ENCODE measurements at places on chromosomes 2 and 18.

DNA sequence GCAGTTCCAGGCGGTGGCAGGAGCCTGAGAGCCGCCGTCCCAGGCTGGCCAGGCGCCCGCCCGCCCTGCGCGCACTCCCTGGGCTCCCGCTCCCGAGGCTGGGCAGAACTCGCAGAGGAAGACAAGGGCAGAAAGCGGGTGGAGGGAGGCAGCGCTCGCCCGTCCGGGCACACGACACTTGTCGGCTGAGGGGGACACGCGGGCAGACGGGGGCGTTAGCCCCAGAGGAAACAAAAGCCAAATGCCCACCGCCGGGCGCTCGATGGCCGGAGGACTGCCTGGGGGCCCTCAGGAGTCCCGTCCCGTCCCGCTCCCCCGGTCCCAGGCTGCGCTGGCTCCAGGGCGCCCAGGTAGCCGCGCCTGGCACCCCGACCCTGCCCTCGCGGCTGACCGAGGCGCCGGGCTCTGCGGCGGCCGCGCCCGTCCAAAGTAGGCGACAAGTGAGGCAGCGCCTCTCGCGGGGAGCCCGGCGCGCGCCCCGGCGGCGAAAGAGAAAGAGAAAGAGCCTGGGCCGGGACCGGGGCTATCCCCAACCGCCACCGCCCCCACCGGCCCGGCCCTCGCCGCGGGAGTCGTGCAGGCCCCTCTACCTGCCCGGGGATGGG lies 491 bp downstream of the L3MBTL4 start:
- no peak for DNase-seq

DNA sequence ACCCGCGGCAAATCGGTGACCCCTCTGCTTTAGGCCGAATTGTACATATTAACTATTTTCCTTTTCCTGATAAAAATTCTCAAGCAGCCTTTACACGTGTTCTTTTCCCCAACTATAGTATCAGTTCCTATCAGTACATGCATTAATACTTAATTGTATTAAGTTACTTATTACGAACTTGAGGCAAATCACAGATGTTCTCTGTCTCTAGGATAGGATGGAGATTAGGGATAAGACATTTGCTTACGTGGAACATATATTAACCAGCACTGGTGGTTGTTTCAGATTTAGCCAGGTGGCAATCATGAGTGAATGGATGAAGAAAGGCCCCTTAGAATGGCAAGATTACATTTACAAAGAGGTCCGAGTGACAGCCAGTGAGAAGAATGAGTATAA lies 675 bp downstream of the GEMIN6 start:
- DNase-seq = no peak

GRCh38 chr18:63897072-63897471 lies 9.6 kb downstream of the SERPINB2 start:
- DNase-seq = no peak

GRCh38 chr2:25098670-25099486 lies 57.0 kb downstream of the EFR3B start:
- no peak for DNase-seq

DNA sequence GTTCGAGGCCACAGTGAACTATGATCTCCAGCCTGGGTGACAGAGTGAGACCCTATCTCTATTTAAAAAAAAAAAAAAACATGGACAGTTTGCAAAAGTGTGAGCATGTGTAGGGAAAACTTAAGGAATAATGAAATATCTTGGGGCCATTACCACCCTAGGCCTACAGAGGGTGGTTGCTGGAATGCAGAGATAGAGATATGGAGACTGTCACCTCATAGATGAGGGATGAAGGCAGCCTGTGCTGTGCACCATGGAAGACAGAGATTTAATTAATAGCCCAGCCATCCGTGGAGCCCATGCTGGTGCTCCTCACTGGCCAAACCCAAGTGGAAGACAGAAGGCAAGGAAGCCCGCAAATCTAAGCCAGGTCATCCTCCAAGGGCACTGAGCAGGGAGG lies 16.6 kb upstream of the CEP68 start:
- no peak for DNase-seq

- no peak for DNase-seq
Observed at GRCh38 chr18:13726972-13727331, 479 bp downstream of the RNMT start.

DNA sequence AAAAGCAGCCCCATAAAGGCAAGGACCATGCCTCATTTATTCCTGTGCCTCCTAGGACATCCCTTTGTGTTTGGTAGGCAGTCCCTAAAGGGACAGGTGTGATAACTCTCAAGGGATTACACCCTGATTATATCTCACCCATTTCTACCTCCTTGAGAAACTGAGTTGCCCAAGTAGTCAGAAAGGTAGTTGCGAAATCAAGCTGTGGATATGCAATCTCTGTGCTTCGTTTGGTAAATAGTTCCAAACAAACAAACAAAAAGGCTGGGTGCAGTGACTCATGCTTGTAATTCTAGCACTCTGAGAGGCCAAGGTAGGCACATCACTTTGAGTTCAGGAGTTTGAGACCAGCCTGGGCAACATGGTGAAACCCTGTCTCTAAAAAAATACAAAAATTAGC lies 100.2 kb upstream of the ARL5A start:
- no peak for DNase-seq

DNA sequence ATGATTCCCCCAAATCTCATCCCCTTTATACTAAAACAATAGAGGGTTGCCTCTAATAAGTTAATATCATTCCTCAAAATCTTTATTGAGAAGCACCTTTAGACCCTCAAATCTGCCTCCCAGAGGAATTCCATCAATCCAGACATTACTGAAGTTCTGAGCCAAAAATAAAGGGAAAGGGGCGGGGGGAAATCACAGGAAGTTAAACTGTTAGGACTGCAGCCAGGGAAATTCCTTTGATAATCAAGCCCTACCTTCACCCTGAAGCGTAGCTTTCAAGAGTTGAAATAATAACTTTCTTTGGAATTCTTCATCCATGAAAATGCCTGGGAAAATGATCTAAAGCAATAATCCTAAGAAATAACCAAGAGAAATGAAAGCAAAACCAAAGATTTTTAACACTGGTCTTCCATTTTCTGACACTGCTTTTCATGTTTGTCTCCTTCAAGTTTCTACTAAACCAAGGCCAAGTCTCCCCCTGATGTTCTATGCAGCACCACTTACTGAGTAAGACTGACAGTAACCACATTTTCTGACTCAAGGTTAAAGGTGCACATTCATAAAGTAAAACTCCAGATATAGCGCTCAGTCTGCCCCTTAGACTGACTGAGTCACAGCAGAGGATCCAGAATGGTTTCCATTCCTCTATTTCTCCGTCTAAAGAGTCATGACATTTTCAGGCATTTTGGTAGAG lies 78.2 kb downstream of the TCF4 start:
- no peak for DNase-seq

- no peak for DNase-seq
Observed at GRCh38 chr2:153101187-153101586, 377.4 kb downstream of the RPRM start.

- no peak for DNase-seq
Observed at GRCh38 chr18:51137891-51138290, 59.6 kb downstream of the MEX3C start.

DNA sequence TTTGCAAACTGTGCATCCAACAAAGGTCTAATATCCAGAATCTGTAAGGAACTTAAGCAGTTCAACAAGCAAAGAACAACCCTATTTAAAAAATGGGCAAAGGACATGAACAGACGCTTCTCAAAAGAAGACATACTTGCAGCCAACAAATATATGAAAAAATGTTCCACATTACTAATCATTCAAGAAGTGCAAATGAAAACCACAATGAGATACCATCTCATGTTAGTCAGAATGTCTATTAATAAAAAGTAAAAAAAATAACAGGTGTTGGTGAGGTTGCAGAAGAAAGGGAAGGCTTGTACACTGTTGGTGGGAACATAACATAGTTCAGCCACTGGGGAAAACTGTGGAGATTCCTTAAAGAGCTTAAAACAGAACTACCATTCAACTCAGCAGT lies 126.2 kb downstream of the NAT8 start:
- no peak for DNase-seq

DNA sequence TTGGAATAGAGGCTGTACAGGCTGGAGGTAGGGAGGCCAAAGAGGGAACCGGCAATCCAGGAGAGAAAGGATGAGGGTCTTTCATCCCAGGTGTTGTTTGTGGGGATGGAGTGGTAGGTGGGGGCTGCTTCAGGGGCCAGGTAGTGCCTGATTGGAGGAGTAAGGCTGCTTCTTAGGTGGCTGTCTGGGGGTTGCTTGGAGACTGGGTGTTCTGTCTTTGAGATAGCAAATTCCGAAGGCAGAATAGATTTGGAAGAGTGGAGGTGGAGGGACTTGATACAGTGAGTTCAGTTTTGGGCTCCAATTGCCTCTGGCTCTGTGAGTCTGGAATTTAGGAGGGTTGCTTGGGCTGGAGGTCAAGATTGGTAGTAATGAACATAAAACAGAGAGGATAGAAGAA lies 5.9 kb downstream of the ZNF532 start:
- no peak for DNase-seq

- DNase-seq = no peak
Observed at GRCh38 chr18:44987371-44987770, 306.7 kb downstream of the SETBP1 start.

DNA sequence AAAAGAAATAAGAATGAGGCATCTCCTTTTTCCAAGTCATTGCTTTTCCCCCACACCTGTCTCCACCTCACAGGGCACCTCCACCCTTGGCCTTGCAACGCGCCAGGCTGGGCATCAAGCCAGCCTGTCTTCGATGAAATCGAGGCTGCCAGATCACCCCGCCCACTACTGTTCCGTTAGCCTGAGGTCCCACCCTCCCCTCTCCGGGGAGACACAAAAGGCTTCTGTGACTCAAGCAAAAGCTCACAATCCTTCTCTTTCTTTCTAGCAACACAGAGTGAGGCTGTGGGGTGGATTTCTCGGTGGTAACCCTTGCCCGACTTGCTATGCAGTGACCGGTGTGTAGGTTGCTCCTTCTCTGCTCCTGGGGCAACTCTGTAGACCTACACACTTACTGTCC lies 9.9 kb downstream of the TNP1 start:
- DNase-seq = no peak

GRCh38 chr2:240963868-240964703 lies 34.3 kb upstream of the SNED1 start:
- DNase-seq = no peak

DNA sequence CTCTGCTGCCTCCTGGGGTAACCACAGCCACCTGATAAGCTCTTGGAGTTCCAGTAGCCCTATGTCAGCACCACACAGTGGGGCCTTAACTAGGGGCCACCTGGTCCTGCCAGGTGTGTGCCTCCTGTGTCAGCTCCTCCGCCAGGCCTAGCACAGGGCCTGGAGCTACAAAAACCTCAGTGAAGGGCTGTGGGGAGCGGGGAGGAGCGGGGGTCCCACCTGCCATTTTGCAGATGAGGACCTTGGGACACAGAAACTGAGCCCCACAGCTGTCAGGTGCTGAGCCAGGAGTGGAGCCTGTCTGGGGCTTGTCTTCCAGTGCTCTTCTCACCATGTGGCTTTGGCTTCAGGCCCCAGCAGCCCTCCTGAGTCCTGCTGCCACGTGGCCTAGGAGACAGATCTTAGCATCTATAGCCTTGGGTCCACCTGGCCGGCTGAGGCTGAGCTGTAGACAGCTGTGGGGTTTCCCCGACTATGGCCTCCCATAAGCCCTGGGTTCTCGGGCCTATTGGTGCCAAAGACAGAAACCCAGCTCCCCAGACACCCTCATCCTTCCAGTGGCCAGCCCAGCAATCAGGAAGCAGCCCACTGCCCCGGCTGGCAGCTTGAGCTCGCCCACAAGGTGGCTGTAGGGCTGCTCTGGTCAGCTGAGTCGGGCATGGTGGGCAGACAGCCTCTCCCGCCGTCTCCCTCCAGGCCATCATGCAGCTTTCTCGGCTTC lies 104.5 kb upstream of the MCFD2 start:
- DNase-seq = no peak

- no peak for DNase-seq
Observed at GRCh38 chr18:51654488-51655326, 457.2 kb upstream of the MEX3C start.

DNA sequence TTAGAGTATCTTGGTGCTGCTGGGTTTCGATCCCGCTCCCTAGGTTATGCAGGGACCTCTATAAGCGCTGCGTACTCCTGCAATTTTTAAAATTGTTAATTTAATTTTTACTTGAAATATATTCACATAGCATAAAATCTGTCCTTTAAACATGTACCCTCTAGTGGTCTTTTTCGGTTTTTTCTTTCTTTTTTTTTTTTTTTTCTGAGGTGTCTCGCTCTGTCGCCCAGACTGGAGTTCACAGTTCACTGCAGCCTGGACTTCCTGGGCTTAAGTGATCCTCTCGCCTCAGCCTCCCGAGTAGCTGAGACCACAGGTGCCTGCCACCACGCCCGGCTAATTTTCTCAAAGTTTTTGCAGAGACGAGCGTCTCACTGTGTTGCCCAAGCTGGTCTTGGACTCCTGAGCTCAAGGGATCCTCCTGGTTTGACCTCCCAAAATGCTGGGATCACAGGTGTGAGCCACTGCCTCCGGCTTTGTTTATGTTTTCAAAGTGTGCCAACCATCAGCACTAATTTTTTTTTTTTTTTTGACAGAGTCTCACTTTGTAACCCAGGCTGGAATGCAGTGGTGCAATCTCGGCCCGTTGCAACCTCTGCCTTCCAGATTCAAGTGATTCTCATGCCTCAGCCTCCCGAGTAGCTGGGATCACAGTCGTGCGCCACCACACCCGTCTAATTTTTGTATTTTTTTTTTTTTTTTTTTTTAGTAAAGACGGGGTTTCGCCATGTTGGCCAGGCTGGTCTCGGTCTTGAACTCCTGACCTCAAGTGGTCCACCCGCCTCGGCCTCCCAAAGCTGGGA lies 585 bp upstream of the MOB1A start:
- DNase-seq = no peak

Measured in central memory CD4-positive, alpha-beta T cell (primary cell).